ENCODE measurements at places on chromosomes 2 and 18.

- peak; percentile 76 for DNase-seq
These were observed 12.7 kb upstream of the CDH2 start for GRCh38 chr18:28189400-28190239.

DNA sequence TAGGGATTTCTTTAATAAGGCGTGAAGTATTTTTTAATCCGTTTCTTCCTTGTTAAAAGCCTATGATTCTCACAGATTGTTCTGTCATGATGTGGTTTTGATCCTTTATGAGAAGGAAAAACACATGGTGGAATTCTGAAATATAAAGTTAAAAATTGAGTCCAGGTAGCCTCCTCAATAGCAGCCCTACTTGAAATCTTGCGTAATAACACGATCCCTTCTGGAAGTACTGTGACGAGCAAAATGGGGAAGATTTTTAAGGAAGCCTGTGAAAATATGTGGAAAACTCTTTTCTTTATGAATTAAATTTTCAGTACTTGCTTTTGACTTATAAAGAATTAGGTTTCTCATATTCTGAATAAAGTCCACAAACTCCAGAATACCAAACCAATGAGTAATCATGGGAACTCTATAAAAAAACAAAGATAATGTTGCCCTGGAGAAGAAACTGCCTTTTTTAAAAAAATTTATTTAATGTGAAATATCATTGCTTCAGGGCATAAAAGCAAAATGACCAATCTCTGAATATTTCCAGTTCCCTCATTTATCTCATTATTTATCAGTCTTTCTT, 476.4 kb upstream of the ZEB2 start:
- peak; percentile 48 for DNase-seq

DNA sequence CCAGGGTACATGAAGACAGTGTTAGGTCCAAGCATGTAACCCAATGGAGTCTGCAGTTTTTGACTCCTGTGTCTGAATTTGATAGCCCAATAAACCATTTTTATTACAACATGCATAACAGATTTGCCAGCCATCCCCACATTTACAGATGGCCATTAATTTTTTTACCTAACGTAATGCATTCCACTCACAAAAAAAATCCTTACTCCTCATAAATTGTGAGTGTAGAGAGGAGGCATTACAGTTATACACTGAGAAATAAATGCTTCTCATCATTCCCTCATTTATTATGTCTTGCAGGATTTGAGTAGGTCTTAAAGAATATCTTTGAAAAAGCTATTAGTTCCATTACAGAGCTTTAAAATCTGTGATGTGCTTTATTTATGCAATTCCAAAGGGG, 193.8 kb downstream of the CMPK2 start:
- no peak for DNase-seq

DNA sequence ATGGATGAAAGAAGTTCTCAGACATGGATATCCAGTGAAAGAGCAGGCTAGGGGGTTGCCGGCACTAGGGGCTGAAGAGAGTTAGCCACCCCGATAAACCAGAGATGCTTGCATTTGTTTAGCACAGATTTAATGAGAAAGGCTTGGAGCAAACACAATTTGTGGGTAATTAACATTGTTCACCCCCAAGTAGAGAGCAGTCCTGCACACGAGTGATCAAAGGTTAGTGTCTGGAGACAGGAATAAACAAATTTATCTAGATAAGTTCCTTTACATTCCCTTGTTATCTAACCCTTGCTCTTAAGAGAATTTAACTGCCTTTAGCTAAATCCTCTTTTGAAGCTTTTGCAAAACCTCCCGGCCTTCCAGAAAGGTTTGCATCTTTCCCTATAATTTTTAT, 23.9 kb downstream of the HTR2B start:
- no peak for DNase-seq

DNA sequence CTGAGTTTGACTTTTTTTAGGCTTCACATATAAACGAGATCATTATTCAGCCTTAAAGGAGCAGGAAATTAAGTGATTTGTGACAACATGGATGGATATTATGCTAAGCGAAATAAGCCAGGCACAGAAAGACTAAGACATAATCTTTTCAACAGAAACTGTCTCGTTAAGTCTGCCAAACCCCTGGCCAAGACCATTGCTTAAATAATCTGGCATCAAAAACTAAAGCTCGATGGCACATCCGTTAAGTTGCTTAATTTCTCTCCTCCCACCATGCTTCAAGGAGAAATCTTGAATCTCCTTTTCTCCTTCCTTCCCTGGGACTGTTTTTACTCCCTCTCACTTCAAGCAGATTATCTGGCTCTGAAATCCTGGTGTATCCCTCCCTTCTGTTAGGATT, 140.3 kb downstream of the GALNT14 start:
- no peak for DNase-seq

- peak; percentile 23 for DNase-seq
These were observed 23.4 kb upstream of the TMEM87B start for GRCh38 chr2:112031473-112032223.

DNA sequence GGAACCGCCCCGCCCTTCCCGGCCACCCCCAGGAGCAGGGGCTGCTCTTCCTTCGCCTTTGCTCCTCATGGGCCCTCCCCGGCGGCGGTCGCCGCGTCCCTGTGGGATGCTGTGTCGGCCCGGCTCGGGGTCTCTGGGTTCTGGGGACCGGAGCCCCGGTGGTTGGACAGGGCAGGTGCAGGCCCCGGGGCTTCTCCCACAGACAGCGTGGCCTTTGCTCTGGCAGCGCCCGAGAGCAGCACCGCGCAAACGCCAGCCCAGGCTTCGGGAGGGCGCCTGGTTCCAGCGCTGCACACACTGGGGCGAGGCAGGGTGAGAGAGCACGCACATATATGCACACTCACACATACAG, 9.0 kb upstream of the KCNG2 start:
- DNase-seq: no peak

GRCh38 chr18:58856881-58857280, 7.8 kb upstream of the ZNF532 start:
- peak; percentile 38 for DNase-seq

DNA sequence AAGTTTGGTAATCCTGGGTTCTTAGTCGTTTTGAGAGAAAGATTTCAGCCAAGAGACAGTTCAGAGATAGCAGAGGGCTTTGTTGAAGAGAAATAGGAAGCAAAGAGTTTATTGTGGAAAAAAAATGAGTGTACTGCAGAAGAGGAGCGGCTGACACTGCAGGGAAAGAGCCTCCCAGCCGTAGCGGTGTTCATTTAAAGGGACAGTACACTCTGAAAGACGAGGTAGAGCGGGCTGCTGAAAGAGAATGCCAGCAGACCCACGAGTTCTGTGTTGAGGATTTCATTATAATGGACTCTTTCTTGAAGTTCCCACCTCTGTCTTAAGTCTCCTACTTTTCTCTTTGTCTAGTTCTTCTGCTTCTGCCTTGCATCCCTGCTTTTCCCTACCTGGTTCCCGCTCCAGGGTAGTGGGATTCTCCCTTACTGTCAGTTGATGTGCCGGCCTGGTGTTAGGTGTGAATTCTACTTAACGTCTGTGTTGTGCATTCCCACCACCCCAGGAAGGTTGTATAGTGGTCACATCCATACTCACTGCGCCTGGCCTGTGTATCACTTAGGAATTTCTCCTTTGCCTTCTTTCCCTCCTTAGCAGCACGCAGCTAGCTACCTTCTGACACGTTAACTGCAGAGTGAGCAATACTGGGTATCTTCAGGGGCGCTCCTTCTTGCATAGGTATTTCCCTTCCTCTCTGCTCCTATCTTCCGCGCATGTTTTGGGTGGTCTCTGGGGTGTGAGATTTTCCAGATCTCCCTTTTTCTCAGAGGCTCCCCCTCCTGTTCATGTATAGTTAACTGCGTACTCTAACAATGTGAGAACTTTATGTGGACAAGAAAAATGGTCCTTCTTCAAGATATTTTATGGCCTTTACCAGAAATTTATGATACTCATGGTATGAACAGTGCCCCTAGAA, 164.5 kb downstream of the PTH2R start:
- no peak for DNase-seq

DNA sequence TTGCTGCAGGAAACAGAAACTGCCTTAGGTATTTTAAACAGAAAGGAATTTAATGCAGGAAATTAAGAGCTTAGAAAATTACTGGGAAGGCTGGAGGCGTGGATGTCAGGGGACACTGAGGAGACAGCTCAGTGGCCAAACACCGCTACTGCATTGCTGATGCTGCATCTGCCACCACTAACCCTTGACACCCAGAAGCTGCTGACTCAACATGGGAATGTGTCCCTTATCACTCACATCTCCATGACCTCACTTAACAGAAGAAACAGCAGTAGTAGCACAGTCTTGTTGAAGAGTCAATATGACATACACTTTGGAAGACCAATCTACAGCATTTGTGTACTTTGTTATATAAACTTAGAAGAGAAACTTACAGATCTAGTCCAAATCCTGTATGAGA, 906.1 kb downstream of the SLC4A3 start:
- DNase-seq: peak; percentile 27

DNA sequence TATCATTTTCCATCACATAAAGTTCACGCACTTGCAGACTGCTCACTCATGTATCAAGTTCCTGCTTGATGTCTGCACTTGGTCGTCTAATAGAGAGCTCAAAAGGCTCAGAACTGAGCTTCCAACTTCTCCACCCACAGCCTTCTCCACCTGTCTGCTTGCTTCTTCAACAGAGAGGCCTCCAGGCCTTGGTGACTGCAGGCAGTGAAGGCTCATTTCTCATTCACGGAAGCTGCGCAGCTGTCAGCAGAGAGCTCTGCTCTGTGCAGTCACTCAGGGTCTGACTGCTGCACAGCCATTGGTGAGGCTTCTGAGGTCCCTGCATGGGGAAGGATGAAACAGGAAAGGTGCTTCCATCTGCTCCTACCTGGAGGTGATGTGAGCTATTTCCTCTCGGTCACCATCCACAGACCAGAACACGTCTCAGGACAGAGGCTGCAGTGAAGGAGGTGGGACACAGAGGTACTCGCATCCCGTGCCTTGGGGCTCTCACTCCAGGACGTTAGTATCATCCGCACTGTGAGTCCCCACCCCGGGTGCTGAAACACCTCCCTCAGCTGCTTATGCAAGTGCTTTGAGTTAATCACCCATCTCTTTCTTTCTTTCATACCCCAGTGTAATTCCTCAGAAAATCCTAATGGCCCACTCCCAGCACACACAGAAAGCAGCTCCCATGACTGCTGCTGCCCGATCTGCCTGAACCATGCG, 126.2 kb downstream of the TMEM18 start:
- no peak for DNase-seq

DNA sequence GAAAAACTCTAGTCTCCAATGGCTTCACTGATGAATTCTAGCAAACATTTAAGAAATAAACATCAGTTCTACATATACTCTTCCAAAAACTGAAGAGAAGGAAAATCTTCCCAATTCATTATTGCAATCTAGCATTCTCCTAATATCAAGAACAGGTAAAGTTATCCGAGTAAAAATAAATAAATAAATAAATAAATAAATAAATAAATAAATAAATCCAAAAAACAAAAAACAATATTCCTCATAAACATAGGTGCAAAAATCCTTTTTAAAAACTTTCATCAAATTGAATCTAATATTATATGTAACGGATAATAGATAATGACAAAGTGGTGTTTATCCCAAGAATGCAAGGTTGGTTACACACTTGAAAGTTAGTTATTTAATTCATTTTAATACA, 58.4 kb upstream of the TMEM247 start:
- no peak for DNase-seq

DNA sequence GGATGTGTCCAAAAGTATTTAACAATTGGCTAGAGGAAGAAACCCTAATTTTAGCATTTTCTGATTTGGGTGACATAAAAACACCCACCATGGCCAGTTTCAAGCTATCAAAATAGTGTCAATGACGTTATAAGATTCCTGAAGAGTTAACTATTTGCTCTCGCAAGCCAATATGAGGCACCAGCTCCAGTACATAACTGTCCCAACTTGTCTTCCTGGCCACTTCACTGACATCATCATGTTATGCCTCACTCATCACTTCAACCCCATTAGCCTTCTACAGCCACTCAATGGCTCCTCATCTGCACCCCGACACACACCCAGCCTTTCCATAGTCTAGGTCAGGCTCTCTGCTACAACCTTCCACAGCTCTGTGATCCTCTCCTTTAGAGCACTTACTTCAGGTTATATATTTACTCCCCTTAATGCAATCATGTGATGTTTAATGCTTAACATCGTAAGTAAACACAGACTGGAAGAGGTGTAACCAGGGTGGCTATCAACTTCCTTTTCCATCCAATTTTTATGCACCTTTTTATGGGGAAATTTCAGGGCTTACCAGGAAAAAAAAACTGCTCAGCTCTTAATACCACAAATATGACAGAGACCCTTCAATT, 158.7 kb downstream of the VWC2L start:
- DNase-seq: peak; percentile 78

DNA sequence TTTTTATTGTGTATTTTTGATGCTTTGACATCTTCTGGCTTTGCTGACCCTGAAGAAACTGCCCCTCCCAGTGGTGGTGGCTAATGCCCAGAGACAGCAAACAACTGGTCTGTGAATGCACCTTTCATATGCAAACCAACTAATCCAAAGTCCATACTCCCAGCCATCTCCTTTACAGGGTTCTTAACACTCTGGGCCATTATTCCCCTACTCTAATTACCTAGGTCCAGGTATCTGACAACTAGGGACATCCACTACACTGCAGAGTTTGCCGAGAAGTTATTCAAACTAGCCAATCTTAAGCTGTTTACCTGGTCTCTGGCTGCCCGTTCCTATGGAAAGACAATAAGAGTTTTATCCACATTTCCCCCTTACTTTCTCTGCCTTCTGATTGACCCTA, 73.6 kb downstream of the FSHR start:
- no peak for DNase-seq

- DNase-seq: no peak
These were observed 78.2 kb downstream of the INPP4A start for GRCh38 chr2:98522854-98523253.

DNA sequence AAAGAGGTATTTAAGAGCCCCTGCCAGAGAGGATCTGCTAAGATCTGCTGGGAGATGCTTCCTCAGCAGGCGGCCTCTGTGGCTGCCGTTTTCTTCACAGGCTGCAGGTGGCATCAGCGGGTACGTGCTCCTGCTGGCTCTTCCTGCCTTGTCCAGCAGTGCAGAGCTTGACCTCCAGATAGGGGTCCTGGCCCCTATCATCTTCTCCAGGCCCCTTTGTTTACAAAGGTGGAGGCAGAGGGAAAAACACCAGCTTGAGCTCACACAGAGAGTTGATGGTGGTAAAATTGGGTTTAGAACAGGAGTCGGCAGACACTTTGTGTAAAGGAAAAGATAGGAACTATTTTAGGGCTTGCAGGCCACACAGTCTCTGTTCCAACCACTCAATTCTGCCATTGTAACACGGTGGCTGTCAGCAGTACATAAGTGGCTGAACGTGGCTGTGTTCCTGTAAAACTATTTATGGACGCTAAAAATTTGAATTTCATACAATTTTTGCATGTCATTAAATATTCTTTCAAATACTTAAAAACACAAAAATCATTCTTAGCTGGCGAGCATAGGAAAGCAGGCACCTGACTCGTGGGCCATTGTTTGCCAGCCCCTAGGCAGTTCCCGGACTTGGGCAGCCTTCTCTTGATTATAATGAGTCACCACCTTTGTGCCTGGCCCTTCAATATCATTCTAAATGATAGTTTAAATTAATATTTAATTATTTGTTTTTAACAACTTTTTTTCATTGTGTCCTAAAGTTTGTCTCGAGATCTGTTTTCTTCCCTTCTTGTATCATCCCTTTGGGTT, 98.2 kb upstream of the B3GNT7 start:
- peak; percentile 44 for DNase-seq

Measured in renal cortical epithelial cell (primary cell).